ENCODE measurements at places on chromosomes 4 and X. TPM values are rescaled to one million over a fixed set of nuclear protein-coding genes. Genes with fewer than 3 reads are reported as not detected.

Gene LIN54
- 25.4 TPM for total RNA-seq

Gene IGBP1
- total RNA-seq = 69.2 TPM

Gene CPLX1
- total RNA-seq = 1.9 TPM

Gene IBSP
- not detected for total RNA-seq

Gene WDR17
- 1.3 TPM for total RNA-seq

Gene SLBP
- total RNA-seq = 110 TPM

Gene ARHGAP4
- 138 TPM for total RNA-seq

Gene ALB
- not detected for total RNA-seq

Gene TAPT1
- 52.5 TPM for total RNA-seq

Gene CXCL5
- total RNA-seq = not detected

Gene CDKL5
- total RNA-seq = 1.1 TPM

Gene RBM46
- not detected for total RNA-seq

Gene PAPSS1
- 35.8 TPM for total RNA-seq

Gene TSPAN6
- total RNA-seq = 0.73 TPM

Gene CSAG1
- not detected for total RNA-seq

Gene GPR173
- total RNA-seq = 0.11 TPM

Gene RASGEF1B
- 2.7 TPM for total RNA-seq

Gene NR3C2
- total RNA-seq = 7.1 TPM

Gene SPANXN3
- total RNA-seq = not detected

Gene CFI
- total RNA-seq = not detected

Gene SLC2A9
- 0.52 TPM for total RNA-seq

Gene AFM
- total RNA-seq = not detected

Gene KIF4A
- 38.0 TPM for total RNA-seq

Gene RTL5
- 0.11 TPM for total RNA-seq

Gene KANTR
- total RNA-seq = 26.0 TPM

Gene PCDH19
- not detected for total RNA-seq

Gene PNMA6A
- total RNA-seq = 0.16 TPM

Data from activated naive CD4-positive, alpha-beta T cell treated with anti-CD3 and anti-CD28 coated beads, Interleukin-2, amount 50 U/mL, for 72 hours (primary cell).